ENCODE measurements at places on chromosomes 4 and X.

DNA sequence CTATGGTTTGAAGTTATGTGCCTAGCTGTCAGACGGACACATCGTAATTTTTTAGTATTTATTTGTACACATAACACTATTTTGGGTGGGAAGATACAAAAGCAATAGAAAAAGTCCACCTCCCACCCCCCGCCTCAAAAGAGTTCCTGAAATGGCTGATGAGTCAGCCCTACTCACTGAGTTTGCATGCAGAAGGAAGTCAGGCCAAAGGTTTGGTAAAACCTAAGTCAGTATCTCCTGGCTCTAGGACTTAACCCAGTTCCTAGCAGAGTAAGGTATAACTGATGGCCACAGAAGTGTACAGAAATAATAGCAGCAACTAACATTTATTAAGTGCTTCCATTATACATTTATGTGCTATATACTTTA is 2.9 kb upstream of the KLHL2 start:
- no peak for DNase-seq

DNA sequence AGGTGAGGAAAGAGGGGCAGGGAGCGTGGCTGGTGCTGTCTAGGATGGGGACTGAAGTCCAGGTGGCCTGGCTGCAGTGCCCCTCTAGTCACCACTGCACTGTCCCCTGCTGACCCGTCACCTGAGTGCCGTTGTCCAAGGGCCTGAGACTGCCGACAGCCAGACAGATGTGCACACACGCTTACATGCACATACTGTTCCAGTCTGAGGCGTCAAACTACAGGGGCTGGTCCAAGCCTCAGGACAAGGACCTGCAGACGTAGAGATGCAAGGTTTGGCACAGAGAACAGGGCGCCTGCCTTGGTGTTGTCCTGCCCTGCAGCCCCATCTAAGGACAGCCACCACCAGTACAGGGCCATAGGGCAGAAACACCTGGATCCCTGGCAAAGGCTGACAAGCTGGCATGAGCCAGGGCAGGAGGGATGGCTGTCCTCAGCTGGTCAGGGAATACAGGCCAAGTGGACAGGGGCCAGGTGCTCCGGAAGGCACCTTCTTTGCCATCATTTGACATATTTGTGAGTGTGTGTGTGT is 1.7 kb downstream of the SLC2A9 start:
- no peak for DNase-seq

- DNase-seq: peak; percentile 40
Observed at GRCh38 chrX:152926279-152926678, 28.4 kb downstream of the ZNF185 start.

DNA sequence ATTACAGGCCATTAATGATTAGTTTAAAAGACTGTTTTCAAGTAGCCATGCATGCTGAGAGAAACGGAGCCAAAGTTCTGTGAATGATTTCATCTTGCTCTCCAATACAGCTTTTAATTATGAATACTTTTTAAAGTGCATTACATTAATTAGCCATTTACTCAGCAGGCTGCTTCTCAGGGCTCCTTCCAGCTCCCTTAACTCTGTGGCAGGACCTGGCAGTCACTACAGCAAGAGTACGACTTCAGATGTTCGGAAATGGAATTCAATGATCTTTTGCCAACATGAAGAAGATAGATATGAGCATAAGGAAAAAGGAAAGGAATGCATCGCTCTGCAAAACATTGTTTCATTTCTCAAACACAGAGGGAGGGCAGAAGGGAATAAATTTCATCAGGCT is 987.2 kb downstream of the PDHA2 start:
- peak; percentile 34 for DNase-seq

- peak; percentile 38 for DNase-seq
Observed at GRCh38 chr4:25925486-25926201, 11.6 kb downstream of the SMIM20 start.

GRCh38 chr4:142818476-142818875 is 27.6 kb downstream of the INPP4B start:
- no peak for DNase-seq

DNA sequence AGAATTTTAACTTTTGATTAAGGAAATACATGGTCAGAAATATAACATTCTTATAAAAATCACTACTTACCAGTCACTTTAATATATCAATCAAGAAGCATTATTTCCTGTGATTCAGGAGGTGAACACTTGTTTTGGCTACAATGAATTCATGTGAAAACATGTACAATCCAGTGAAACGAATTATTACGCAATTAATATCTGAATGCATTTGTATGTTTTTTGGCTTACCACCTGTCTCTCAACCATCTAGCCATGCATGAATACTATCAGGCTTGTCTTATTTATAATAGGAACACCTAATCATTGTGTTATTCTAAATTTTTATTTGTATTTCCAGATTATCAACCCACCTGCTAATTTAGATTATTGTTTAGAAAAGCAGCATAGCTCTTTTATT is 44.6 kb upstream of the VCX start:
- no peak for DNase-seq
